ENCODE measurements at places on chromosomes 5 and 9.
A peak's percentile ranks its signal among the peaks of the same experiment; 100 is the strongest.

DNA sequence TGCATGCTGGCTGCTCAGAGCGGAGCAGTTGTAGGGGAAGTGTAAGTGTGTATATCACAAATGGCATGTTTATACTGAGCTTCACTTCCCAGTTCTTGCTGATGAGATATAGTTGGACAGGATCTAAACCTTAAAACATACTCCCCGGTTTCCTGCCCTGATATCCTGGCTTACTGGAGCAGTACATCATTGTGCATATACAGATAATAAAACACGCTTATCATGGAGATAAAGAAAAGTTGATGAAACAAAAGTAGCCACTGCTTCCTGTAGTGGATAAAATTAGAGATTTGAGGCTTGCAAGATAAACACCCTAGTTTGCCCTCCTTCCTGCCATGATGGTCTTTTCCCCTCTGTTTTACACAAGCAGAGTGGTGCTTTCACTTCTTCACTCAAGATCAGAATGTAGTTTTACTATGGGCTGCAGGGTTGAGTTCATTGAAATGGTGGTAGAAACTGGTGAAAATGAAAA is 15.0 kb downstream of the NPR3 start:
- no peak for DNase-seq

DNA sequence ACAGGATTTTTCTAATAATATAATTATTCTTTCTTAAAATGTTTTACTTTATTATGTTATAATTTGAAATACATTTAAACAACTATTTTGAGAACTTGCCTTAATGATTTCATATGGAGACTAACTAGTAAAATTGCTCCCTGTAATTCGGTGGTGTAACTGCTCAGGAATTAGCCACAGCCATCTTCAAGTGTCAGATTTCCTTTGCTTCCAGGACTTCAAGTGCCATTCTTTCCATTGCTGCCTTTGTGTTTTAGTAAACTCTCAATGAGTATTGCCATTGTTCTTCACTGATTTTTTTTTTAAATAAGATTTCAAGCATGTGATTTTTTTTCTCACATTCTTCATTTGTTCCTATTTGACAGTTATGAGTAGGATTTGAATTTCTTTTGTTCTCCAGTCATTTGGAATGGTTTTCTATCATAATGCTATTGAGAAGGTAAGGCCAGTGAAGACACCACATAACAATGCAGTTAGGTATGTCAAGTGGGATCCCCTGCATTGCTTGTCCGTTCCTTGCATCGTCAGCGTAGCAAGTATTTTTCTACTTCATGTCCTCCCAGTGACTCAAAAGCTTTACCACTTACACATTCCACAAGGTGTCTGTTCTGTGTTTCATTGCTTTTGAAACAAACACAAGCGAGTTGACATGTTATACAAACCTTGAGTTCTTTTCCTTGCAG is 83.7 kb downstream of the LNPEP start:
- peak; percentile 10 for DNase-seq

DNA sequence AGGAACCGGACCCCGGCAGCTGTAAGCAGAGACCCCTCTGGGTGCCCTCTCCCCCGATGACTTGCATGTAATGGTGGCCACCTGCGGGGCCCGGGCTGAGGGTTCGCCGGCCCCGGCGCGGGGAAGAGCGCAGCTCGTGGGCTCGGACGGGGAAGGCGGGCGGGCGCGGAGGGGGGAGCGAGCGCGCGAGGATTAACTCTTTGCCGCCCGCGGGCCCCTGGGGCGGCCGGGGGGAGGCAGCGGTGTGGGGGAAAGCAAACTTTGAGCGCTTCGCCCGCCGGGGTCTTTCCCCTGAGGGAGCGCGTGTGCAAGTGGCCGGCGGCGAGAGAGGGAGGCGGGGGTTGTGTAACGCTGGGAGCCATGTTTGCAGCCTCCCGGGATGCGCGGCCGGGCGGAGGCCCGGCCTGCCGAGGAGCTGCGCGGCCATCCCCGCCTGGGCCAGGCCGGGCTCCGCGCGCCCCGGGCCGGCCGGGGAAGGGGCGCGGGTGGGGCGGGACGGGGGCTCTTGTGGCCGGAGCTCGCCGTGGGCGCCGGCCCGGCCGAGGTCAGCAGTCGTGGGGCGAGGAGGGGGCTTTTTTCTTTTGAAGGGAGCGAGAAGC is 547 bp downstream of the ANP32B start:
- peak; percentile 35 for DNase-seq

DNA sequence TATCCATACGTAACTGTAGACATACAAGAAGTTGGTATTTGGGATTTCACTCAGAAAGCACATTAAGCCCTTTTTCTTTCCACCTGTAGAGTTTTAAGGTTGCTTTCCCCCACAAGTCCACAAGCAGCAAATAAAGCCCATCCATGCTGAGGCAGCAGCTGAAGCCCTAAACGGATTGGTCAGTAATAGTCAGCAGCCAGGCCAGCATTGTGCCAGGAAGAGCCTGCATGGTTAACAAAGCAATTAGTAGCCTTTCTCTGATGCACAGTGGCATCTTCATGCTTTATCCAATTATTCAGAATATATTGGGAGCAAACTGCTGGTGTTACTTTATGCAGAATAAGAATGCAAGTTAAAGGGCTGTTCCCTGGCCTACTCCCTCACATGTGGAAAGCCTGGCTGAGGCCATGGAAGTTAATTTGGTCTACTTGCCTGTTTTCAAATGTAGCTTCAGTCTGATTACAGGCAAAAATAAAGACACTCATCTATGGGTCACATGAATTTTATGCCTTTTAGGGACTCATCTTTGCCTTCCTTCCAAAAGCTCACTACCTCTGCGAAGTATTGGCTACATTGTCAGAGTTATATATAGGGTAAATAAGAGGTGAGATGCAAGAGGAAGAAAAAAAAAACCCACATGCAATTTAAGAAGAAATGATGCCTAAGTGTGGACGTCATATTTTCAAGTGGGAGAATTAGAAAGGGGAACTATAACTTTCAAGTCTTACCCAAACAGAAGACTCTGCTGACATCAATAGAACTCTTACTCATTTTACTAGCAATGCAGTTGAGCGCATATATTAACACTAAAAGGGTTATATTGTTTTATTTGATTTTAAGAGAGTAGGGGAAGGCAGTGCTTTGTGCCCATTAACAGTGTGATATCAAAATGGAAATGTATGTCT is 15.9 kb downstream of the EBF1 start:
- DNase-seq: no peak

DNA sequence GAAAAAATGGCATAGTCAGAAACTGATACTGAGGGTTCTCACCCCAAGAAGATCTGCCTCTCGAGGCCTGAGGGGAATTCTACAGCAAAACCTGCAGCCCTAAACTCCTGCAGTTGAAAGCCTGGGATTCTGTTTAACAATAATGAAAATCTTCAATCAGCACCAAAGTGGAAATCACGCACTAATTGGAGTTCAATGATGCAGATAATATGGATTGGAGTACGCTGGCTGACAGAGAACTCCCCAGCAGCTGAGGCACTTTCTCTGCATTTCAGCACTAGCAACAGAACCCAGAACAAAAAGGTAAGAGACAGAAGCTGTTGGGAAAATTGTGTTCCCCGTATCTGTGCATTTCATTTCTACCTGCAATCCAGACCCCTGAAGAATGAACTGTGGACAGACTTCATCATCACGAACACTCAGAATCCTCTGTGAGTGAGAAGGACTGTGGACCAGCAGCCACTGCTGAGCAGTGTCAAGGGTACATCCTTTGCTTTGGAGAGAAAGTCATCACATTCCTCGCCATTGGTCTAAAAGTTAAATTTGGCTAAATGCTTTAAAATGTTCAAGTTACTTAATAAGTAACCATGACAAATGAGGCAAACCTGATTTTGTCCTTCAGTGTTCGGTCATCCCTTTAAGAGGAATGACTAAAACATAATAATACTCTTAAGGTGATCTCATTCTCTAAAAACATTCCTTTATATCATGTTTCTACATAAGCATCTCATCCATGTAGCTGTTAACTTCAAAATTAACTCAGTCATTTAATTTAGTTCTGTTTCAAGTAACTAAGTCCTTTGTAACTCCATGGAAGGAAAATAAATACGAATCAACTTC is 126.1 kb downstream of the GAS1 start:
- no peak for DNase-seq

DNA sequence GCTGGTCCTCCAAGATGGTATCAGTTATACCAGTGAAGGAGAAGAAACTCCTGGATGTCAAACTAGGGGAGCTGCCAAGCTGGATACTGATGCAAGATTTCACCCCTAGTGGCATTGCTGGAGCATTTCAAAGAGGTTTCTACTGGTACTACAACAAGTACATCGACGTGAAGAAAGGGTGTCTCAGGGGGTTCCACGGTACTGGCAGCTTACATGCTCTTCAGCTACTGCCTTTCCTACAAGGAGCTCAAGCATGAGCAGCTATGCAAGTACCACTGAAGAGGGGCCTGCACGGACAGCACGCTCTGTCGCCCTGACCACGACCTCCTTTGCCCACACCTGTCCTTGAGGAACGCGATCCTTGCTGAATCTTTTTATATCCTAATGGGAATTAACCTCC is 19.5 kb downstream of the ACTL7B start:
- no peak for DNase-seq

DNA sequence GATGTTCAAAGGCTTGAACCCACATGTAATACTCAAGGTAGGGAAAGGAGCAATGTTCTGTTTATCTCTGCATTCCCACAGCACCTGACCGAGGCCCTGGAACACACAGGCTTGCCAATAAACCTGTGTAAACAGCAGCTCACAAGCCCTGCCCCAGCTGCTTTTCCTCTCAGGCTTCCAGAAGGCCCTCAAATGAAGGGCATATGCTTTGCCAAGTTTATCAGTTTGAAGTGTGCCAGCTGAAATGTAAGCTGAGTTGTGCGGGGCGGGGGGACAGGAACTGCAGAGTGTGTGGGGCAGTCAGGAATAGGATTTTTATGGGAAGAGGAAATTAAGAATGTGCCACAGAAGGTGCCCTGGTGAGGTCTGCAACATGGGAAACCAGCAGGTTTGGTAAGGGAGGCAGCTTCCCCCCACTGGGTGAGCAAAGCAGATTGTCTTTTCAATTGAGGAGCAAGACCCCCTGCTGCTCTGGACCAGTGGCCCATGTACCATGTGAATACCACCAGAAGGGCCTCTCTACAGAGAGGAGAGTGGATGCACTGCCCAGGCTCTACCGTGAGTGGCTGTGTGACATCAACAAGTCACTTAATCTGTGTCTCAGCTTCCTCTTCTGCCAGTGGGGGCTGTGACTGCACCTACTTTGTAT is 194.8 kb downstream of the SPOCK1 start:
- no peak for DNase-seq

DNA sequence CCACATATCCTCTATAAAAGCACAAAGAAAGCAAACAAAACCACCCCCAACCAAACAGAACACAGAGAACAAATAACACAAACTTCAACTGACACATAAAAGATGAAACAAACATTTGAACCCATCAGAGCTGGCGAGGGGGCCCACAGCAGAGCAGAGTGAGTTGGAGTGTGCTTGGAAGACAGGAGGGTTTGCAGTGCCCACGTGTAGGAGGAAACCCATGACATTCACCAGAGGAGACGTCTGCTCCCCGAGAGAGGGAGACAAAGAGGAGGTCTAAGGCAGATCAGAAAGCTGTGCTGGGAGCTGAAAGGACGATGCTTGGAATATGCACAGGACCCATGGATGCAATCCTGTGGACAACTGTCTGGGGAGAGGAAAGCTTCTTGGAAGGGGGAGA is 27.0 kb downstream of the MRPL36 start:
- peak; percentile 68 for DNase-seq

DNA sequence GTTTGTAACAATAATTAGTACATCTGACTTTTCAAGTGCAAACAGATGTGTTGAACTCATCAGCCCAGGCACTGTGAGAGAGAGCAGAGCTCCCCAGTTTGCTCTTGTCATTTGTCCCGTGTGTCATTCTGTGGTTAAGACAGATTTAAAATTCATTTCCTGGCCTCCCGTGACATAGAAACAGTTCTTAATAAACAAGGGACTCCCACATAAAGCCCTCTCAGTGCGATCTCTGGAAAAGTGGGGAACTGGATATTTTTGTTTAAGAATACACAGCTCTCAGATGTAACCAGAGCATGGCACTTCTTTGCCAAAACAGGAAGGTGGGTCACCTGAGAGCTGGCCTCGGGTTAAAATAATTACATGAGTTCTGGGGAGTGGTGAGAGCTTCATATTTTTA is 58.6 kb downstream of the PRKACG start:
- DNase-seq: no peak

DNA sequence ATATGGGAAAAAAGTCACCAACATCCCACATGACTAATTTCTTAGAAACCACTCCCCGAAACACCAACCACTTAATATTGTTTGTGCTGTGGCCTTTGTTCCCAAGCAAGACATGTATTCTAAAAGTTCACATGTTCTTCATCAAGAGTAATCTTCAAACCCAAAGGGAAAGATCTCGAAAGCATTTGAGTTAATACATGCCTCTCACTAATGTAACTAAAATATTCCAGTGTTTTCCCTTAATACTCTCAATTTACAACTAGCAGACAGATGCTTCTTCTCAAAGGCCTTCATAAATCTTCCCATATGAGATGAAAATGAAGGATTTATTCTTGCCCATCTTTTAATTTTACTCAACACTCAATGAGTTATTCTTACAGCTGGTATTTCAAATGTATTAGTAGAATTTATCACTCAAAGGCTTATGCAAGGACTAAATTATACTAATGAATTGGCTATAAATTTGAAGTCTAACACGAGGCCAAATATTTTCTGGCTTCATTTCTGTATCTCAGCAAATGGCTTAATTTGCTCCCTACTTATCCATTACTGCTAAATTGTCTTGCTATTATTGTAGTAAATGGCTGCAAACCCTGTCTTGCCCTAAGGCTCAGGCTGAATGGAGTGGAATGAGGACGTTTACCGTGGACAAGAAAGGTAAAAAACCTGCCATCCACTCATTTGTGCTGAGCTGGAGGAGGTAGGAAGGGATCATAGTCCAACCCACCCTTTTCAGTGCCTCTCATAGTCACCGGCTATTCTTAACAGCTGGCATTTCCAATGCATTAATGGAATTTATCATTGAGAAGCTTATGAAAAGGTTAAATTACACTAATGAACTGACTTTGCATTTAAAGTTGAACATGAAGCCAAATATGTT is 474.4 kb downstream of the RASEF start:
- no peak for DNase-seq

- DNase-seq: peak; percentile 92
Observed at GRCh38 chr5:97629276-97629675, 446.2 kb upstream of the RIOK2 start.

- peak; percentile 95 for DNase-seq
Observed at GRCh38 chr9:13485068-13485596, 205.6 kb upstream of the MPDZ start.

DNA sequence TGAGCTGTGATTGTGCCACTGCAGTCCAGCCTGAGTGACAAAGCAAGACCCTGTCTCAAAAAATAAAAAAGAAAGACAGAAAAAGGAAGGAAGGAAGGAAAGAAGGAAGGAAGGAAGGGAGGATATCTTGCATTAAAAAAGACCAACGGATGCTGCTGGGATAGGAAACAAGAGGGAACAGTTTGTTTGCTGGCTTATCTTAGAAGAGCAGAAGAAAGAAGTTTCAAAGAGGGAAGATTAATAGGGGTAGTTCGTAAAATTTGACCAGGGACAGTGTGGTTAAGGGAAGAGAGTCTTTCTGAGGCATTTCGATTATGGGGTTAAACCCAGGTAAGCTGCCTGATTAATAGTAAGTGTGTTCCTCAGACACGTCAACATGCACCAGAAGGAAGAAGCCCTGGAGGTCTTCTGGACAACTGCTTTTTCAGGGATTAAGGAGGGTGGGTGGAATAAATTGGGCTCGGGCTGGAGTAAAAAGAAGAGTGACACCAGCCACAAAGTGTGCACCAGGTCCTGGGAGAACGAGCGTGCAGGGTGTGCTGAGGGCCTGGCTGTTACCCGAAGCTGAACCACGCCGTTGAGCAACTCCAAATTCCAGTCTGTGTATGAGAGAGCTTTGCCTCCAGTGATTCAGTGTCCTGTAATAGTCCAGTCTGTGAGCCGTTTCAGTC is 24.8 kb downstream of the FYB1 start:
- DNase-seq: peak; percentile 49
